ENCODE measurements at places on chromosomes 4 and X.

- DNase-seq = no peak
These were observed 122.1 kb downstream of the TBL1X start for GRCh38 chrX:9586992-9587392.

DNA sequence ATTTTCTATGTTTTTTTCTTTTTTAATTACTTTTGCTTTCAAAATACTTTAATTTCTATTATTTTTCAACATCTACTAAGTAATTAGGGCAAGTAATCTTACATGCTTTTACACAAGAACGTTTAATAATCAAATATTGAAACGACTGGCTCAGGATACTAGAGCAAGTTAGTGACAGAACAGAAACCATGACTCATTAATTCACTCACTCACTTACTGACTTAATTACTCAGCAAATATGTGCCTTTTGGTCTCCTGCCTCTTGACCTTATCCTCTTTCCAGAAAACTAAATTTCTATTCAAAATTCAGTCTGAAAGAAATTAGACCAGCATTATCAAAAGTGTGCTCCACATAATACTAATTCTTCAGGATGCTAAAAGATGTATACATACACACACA is 314.9 kb upstream of the TEX13C start:
- DNase-seq = no peak

DNA sequence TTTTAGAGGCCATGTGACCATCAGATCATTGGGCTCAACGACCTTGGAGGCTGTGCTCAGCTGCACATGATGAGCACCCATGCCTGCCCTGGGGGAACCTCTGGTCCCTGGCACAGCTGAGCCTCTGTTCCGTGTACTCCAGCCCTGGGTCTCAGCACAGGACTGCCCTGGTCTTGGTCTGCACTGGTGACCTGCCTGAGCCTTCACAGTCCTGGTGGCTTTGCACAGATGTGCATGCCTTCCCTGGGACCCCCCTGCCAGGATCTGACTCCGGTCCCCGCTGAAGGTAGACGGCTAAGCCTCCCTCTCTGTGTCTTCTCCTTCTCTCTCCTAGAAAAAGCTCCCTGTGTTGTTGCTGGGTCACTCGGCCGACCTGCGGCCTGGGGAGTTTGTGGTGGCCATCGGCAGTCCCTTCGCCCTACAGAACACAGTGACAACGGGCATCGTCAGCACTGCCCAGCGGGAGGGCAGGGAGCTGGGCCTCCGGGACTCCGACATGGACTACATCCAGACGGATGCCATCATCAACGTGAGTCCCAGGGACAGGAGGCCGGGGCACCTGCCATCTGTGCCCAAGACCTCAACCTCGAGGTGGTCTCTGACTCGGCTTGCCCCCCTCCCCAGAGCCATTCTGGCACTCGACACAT is 21.6 kb downstream of the HTRA3 start:
- no peak for DNase-seq

DNA sequence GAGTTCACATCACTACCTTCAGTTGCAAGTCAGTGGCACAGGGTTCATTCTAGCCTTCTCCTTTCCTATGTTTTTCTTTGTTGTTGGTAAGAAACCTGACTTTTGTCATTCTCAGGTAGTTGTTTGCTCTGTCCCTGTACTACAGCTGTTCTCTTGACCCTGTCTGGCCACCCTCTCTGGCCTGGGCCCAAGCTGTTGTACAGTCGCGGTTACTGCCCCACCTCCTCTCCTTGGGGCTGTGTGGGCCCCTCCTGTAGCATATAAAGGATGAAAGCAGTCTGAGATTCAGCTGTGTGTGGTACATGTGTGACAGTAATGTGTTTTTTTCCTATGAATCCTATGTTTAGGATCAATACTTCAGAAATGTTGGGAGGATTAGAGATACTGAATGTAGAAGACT is 12.5 kb downstream of the MOB1B start:
- DNase-seq = no peak

DNA sequence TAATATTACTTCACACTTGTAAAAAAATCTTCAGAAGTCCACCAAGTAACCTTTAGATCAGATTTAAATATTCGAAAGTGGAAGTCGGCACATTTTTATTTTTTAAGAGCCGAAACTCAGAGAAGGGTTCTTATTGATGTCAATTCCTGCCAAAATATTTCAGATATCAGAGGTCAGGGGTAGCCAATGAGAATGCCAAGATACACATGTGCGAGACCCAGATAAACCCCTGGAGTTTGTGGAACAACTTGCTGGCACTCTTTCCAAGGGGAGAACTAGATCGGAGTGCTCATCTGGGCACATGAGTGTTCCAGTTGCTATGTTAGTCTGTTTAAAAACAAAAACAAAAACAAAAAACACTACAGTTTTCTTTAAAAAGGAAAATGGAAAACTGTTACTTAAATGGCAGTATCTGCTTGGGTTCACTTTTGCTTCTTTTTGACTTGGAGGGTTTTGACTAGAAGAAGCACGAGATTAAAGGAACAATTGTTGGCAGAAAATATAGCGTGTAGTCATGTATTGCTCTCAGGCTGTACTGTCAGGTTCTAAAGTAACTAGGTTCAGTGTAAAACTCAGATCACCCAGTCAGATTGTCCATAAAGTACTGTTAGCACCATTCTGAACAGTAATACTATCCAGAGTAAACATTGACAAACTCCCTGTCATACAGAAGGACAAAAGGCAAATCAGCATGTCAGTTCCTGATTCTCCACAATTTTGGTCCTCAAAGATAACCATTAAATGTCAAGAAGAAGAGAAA is 188.0 kb upstream of the PACRGL start:
- DNase-seq = no peak

DNA sequence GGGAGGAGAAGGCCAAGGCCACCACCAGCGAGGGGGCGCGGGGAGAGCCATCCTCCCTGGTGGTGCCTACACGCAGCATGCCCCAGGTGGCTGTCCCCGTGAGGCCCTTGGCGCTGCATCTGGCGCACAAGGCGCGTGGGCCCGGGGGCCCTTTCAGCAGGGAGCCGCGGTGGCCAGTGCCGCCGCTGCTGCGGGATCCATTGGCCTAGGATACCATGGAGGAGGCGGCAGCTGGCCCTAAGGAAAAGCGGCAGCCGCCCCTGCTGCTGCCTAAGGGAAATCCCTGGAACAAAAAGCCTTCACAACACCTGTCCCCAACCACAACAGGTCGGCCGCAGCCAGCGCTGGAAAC is 1059.6 kb downstream of the TECRL start:
- DNase-seq = no peak

DNA sequence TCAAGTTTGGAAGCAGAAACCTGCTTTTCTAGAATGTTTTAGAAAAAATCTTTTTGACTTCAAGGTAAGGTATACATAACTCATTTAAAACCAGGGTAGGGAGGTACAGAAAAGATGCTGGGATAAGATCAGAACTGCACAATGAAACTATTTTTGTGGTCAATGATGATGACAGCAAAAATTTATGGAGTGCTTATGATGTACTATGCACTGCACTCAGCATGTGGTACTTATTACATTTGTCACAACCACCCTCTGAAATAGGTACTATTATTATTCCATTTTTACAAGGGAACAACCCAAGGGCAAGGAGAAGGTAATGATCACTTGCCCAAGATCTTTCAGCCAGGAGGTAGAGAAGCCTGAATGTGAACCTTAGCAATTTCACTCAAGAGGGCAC is 8.0 kb downstream of the GPM6B start:
- DNase-seq = no peak

GRCh38 chrX:129585691-129586090 is 45.6 kb downstream of the OCRL start:
- no peak for DNase-seq

- no peak for DNase-seq
These were observed 973.3 kb downstream of the PCDH18 start for GRCh38 chr4:136558940-136559494.

GRCh38 chr4:149914119-149915115 is 98.8 kb upstream of the IQCM start:
- no peak for DNase-seq

- no peak for DNase-seq
These were observed 186.6 kb upstream of the LEF1 start for GRCh38 chr4:108355186-108355901.

- DNase-seq = no peak
These were observed 115.4 kb upstream of the STK26 start for GRCh38 chrX:131907488-131908314.

- DNase-seq = no peak
These were observed 117.6 kb downstream of the MAB21L2 start for GRCh38 chr4:150699599-150699998.

DNA sequence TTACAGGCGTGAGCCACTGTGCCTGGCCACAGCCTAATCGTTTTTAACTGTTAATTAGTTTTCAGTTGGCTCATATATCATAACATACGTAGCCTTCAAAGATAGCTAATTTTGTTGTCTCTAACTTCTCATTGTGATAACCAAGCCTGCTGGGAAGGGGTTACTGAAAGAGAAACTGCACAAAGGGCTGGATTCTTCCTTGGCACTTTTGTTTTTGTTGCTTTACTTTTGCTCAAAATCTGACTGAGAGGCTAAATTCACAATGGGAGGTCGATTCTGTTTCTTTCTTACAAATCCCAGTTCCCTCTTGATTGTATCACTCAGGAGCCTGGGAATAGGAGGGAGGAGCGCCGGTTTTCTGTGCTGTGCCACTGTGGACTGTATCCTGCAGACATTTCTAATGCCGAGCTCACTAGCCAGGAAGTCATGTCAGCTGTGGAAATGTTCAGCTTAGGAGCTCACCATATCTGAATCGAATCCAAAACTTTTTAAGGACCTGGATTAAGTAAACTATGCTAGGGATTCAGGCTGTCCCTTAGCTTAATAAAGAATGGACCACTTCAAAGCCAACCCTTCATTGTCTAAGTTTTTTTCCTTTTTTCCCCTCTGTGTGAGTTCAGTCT is 120.5 kb upstream of the FAT1 start:
- no peak for DNase-seq

GRCh38 chr4:15562114-15562513 is 92.4 kb downstream of the CC2D2A start:
- no peak for DNase-seq

DNA sequence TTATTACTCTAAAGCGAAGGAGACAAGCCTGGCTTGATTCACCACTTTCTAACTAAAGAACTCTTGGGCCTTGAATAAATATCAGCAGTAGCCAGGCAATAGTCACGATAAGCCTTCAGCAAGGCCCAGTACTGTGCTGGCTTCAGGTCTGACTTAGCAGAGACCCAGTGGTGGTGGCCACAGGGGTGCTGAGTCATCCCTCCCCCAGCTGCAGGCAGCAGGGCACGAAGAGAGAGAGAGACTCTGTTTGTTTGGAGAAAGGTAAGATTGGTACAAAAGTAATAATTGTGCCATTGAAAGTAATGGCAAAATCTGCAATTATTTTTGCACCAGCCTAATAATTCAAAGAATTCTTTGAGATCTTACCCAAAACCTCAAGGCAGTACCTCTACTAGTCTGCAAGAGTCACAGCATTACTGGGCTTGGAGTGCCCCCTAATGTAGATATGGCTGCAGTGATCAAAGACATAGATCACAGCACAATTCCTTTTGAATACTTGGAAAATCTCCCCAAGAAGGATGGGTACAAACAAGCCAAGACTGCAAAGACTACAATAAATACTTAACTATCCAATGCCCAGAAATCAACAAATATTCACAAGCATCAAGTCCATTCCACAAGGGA is 159.5 kb upstream of the USP38 start:
- no peak for DNase-seq

- DNase-seq = no peak
These were observed 39.2 kb upstream of the MSMO1 start for GRCh38 chr4:165288226-165288625.

DNA sequence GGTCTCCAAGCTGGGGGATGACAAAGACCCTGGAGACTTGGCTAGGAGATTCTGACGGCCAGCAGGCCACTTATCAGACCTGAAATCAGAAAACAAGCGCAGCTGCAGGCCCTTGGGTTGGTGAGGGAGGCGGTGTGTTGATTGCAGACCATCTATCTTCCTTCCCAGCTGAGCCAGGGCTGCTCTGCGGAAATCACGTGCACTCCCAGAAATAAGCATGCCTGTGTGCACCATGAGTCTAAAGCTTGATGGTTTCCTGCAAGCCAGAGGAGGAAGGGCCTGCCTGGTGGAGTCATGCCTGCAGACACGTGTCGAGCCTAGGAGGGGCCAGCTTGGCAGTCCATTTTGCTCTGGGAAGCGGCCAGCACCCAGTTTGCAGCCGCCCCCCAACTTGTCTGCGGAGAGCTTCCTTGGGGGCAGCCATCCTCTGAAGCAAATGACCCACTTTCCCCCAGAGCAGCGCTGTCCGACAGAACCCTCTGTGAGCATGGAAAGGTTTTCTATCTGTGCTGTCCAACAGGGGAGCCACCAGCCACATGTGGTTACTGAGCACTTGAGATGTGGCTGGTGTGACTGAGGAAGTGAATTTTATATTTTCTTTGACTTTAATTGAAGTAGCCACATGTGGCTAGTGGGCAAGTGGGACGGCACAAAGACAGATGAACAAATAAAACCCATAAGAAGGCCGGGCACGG is 175.7 kb upstream of the BCOR start:
- DNase-seq = no peak

- no peak for DNase-seq
These were observed 417.7 kb downstream of the AR start for GRCh38 chrX:67961516-67961915.

DNA sequence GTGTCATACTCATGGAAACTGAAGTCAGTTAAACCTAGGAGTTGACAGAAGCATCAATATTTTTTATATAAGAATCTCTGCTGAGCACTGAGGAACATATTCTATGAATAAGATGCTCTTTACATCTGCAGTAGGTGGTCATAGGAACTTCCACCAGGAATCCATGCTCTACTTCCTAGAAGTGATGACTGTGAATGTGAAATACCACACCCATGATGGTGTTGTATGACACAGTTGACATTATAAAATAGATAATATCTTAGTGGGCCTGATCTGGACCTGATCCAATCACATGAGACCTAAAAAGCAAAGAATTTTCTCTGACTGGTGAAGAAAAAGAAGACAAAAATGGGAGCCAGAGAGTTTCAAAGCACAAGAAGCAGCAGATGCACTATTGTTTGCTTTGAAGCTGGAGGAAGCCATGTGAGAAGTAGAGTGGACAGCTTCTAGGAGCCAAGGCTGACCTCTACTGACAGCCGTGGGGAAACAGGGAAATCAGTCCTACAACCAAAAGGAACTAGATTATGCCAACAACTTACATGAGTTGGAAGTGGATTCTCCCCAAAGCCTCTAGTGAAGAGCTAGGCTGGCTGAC is 68.6 kb upstream of the HS3ST1 start:
- no peak for DNase-seq

DNA sequence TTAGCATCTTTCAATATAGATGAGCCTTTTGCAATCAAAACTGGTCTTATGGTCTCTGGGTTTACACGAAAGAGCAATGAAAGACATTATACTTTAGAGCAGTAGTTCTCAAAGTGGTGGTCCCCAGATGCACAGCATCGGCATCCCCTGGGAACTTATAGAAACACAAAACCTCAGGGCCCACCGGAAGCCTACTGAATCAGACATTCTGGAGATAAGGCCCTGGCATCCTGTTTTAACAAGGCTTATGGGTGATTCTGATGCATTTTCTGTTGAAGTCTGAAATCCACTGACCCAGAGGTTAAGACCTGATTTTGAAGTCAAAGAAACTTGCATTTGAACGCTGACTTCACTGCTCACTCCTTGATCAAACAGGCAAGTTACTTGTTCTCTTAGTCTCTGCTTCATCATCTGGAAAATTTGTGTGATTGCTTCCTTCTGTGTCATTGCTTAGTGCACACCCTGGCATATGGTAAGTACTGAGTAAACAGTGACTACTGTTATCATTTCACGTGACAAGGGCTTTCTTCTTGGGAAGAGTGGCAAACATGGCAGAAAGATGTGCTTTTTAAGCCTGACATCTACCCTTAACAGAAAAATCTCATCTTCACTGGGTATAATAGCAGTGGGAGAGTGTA is 14.5 kb downstream of the CHRNA9 start:
- DNase-seq = no peak
